ENCODE measurements at places on chromosomes 2 and 18.

- no peak for DNase-seq
Observed at GRCh38 chr18:3092727-3093126, 79.8 kb upstream of the LPIN2 start.

- no peak for DNase-seq
Observed at GRCh38 chr2:40093021-40093675, 314.1 kb upstream of the THUMPD2 start.

DNA sequence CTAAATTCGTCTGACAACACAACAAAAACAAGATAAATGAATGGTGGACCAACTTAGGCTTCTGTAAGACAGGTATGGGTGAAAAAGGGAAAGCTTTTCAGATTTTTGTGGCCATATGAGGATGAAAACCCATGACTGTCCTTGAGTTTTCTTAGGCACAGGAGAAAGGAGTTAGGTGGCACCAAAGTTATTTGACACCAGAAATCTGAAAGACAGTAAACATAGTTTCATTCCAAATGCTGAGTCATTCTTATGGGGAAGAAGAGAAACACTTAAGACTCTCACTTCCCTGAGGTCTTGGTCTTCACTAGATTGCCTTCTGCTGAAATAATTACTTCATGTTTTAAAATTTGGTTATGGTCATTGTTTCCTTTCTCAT, 5.2 kb upstream of the GPD2 start:
- peak; percentile 33 for DNase-seq

- DNase-seq, result no peak
Observed at GRCh38 chr2:151325581-151326095, 31.8 kb upstream of the TNFAIP6 start.
